ENCODE measurements at places on chromosomes 11 and 22. TPM values are rescaled to one million over a fixed set of nuclear protein-coding genes. Genes with fewer than 3 reads are reported as not detected.

The P2RY6 gene
- total RNA-seq = under 0.01 TPM

The SAA4 gene
- total RNA-seq = not detected

The KLHDC7B gene
- 0.86 TPM for total RNA-seq

The TMPRSS13 gene
- not detected for total RNA-seq

The E2F8 gene
- total RNA-seq = 0.27 TPM

The NUP98 gene
- total RNA-seq = 108 TPM

The MUC5AC gene
- not detected for total RNA-seq

The GSTP1 gene
- total RNA-seq = 1,123 TPM

Measured in mammary epithelial cell (primary cell).